ELR (cell line): ENCODE measurements at places on chromosomes 1 and 21.
A peak's percentile ranks its signal among the peaks of the same experiment; 100 is the strongest.

DNA sequence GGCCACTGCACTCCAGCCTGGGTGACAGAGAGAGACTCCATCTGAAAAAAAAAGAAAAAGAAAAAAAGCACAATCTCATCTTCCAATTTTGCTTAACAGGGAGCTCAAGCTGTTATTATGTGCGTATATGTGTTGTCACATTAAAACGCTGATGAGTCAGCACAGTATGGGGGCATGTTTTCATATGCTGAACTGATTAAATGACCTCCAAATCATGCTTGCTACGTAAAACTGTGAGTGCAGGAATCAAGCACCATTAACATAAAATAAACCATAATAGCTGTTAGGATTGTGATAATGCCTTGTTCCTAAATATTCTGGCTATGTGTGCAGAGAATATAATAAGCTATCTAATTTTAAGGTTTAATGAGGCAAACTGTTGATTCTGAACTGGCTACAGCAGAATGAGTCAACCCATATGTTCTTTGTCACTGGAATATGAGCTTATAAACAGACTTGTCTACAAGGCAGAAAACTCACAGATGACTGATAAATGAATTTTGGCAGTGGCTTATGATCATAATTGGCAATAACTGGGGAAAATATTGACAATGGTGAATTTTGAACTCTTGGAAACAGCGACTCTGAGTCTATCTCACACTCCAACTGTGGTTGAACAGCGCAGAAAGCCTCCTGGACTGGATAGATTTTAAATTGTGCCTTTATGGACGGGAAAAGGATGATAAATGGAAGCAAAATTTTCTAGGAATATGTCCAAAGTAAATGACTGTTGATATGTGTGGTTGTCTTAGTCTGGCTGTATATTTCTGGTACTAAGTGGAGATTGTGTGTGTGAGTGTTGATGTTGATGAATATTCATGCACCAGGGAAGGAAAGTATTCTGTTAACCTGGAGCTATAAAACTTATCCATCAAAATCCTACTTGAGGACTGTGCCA lies 75.5 kb downstream of the VCAM1 start:
- peak; percentile 44 for DNase-seq

- peak; percentile 37 for DNase-seq
Observed at GRCh38 chr1:64906447-64906846, 59.9 kb downstream of the JAK1 start.

- no peak for DNase-seq
Observed at GRCh38 chr1:4411862-4412261, 242.5 kb upstream of the AJAP1 start.

- peak; percentile 20 for DNase-seq
Observed at GRCh38 chr1:245953876-245954660, 553.0 kb downstream of the SMYD3 start.

DNA sequence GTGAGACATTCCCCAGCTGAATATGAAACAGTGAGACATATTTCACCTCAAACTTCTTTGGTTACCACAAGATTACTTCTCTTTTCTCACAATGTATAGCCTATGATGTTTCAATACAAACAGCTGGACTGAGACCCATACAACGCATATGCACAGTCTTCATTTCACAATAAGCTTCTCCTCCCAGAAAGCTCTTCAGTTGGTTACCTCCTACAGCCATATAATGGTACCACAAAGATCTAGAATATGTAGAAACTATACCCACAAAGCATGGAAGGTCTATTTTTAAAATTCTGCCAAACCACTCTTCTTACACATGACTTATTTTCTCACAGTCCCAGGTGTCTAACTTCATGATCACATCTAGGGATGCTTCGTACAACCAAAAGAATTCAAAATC lies 70.8 kb downstream of the JAK1 start:
- DNase-seq: no peak
